ENCODE measurements at places on chromosomes 13 and 19. TPM values are rescaled to one million over a fixed set of nuclear protein-coding genes. Genes with fewer than 3 reads are reported as not detected.

TRAPPC6A gene
- 15.8 TPM for total RNA-seq

SPATA13 gene
- 8.4 TPM for total RNA-seq

SAFB2 gene
- total RNA-seq = 40.5 TPM

PRSS57 gene
- not detected for total RNA-seq

WDR88 gene
- not detected for total RNA-seq

FLT1 gene
- total RNA-seq = 40.7 TPM

OR4F17 gene
- total RNA-seq = not detected

MCF2L gene
- 41.2 TPM for total RNA-seq

C19orf81 gene
- total RNA-seq = 3.6 TPM

GPI gene
- total RNA-seq = 473 TPM

TNFAIP8L1 gene
- 4.2 TPM for total RNA-seq

IGFL1 gene
- not detected for total RNA-seq

CD22 gene
- not detected for total RNA-seq

SPC24 gene
- 3.9 TPM for total RNA-seq

ACP5 gene
- total RNA-seq = 3.1 TPM

GJB2 gene
- total RNA-seq = not detected

RNF17 gene
- total RNA-seq = not detected

USE1 gene
- total RNA-seq = 27.5 TPM

RETN gene
- 0.99 TPM for total RNA-seq

TEKTIP1 gene
- total RNA-seq = not detected

CYP2A7 gene
- total RNA-seq = not detected

IGFL2 gene
- not detected for total RNA-seq

ZGLP1 gene
- 0.74 TPM for total RNA-seq

PTGER1 gene
- not detected for total RNA-seq

KLF1 gene
- total RNA-seq = not detected

CEACAM4 gene
- total RNA-seq = 0.25 TPM

ADAMTS10 gene
- total RNA-seq = 11.5 TPM

ZIC2 gene
- total RNA-seq = not detected

IGSF23 gene
- total RNA-seq = not detected

GPR4 gene
- 5.1 TPM for total RNA-seq

KLK14 gene
- 1.6 TPM for total RNA-seq

DAND5 gene
- total RNA-seq = 12.7 TPM

SAMD4B gene
- 47.9 TPM for total RNA-seq

MAST1 gene
- not detected for total RNA-seq

FOXO1 gene
- total RNA-seq = 13.2 TPM

RFPL4AL1 gene
- total RNA-seq = not detected

PDE4C gene
- 2.4 TPM for total RNA-seq

SULT2A1 gene
- total RNA-seq = not detected

GDF15 gene
- 0.33 TPM for total RNA-seq

All from left ventricle myocardium inferior (tissue), 1 donor.